ENCODE measurements at places on chromosomes 3 and 15.

GRCh38 chr15:47326410-47327333, 390.6 kb upstream of the SEMA6D start:
- no peak for DNase-seq

DNA sequence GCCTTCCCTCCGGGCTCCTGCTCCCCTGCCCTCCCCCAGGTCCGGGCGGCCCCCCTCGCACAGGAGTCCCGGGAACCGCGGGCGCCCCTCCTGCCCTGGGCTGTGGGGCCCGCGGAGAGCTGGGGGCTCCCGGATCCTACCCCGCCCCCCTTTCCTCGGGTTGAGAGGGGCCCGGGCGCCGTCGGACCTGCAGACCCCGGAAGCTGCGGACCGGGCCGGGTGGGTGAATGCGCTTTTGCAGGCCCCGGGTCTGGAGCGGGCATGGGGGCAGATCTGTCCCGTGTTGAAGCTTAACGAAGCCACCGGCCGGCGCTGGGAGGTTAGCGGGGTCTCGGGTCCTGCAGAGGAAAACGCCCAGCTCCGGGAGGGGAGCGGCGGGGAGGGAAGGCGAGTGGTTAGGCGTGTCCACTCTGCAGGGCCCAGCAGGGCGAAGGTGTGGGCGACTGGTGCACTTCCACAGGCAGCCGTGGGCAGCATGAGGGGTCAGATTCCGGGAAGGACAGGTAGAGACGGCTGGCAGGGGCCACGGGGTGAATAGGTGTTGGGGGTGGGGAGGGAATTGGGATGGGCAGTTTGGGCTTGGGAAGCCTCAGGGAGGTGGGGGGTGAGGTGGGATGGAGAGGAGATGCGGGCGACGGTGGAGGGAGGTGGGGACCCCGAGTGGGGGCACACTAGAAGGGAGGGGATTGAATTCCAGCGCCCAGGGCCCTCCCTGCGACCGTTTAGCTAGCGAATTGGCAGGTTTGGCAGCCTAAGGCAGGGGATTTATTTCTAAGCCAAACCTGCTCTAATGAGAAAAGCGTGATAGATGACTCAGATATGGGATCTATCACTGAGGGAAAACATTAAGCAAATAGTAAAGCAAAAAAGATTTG, 635 bp downstream of the CD276 start:
- DNase-seq, result peak; percentile 49

GRCh38 chr15:22874256-22874655, 35.8 kb downstream of the NIPA2 start:
- DNase-seq, result no peak

- no peak for DNase-seq
Measured at GRCh38 chr3:140394488-140395133, 283.3 kb upstream of the TRIM42 start.

DNA sequence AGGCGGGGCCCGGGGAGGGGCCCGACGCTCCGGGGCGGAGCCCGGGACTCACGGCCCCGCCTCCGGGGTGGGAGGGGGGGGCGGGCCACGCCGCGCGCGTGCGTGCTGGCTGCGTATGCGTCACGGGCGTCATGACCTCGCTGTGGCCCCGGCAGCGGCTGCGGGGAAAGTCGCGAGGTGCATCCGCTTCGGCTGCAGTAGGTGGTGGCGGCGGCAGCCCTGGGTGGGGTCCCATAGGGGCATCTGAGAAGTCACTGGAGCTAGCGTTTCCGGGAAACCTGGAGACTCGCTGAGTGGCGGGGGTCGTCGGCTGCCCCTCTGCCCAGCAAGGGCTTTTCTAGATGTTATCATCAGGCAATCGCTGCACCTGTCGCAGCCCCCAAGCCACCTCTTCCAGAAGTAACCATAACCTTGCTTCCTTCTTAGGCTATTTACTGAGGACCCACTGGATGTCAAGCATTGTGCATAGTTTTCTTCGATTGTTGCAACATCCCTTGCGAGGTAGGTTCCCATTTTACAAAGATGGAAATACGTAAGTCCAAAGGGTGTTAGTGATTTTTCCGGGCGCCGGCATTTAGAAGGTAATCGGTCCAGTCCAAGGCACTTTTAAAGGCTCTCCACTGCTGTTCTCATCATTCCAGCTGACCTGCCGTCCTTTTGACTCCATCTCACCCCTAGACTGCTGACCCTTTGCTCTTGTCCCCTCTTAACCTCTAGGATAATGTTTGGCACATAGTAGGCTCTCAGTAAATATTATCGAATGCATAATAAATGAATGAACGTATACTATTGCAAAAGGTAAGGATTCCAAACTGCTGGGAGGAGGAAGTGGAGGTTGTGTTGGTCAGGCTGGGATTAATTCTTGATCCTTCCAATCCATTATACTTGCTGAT, at the start of gene GDPGP1:
GDPGP1 (plus strand) TSS at position 114 of the 893 bp plus-strand sequence. CDS start 6,700 bp downstream, outside the sequence.
- DNase-seq, result peak; percentile 41

- no peak for DNase-seq
Measured at GRCh38 chr3:108838436-108838835, 15.8 kb downstream of the TRAT1 start.

- DNase-seq, result no peak
Measured at GRCh38 chr3:36591959-36592358, 172.4 kb downstream of the DCLK3 start.

- DNase-seq, result no peak
Measured at GRCh38 chr15:96349857-96350720, 19.6 kb downstream of the NR2F2 start.

DNA sequence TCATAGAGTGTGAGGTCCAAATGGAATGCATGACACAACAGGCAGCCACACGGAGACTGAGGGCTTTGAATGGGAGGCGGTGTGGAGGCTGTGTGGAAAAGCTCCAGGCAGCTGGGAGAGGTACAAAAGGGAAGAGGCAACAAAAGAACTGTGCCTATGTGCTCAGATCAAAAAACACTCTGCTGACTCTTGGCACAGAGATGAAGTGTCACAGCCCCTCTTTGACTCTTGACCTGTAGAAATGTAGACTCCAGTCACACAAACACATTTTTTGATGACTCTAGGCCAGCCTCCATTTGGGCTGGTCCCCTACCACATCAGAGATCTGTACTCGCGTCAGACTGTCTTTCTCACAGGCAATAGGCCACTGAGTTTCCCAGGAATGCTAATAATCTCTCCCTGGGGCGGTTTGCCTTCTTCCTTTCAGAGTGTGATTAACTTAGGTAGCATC, 456.0 kb downstream of the TUSC7 start:
- no peak for DNase-seq

GRCh38 chr15:64285150-64285549, 70.8 kb downstream of the CSNK1G1 start:
- DNase-seq, result no peak

- DNase-seq, result peak; percentile 89
Measured at GRCh38 chr3:4752201-4753072, 226.8 kb upstream of the BHLHE40 start.

DNA sequence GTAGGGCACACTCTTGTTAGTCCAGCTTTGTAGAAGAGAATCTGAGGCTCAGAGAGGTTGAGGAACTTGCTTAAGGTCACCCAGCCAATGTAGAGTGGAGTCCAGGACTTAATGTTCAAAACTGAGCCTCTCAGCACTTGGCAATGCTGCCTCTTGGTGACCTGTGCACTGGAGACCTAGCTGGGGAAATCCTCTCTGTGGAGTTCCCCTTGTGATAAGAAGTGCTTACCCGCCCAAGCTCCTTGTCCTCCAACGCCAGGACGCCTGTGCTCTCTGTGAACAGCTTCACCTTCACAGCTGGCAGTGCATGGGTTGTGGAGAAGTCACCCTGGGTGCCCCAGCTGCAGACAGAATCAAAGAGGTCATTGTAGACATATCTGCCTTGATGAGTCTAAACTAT, 219.1 kb upstream of the FEZF2 start:
- DNase-seq, result no peak

- DNase-seq, result no peak
Measured at GRCh38 chr15:52117549-52117948, 5.0 kb upstream of the BCL2L10 start.

Data from hepatocyte (in vitro differentiated cells).